ENCODE measurements at places on chromosomes 16 and 17. TPM values are rescaled to one million over a fixed set of nuclear protein-coding genes. Genes with fewer than 3 reads are reported as not detected.

Gene CCDC200
- not detected for total RNA-seq

Gene SLC5A10
- total RNA-seq, result not detected

Gene SCIMP
- 0.74 TPM for total RNA-seq

Gene HS3ST6
- not detected for total RNA-seq

DNA sequence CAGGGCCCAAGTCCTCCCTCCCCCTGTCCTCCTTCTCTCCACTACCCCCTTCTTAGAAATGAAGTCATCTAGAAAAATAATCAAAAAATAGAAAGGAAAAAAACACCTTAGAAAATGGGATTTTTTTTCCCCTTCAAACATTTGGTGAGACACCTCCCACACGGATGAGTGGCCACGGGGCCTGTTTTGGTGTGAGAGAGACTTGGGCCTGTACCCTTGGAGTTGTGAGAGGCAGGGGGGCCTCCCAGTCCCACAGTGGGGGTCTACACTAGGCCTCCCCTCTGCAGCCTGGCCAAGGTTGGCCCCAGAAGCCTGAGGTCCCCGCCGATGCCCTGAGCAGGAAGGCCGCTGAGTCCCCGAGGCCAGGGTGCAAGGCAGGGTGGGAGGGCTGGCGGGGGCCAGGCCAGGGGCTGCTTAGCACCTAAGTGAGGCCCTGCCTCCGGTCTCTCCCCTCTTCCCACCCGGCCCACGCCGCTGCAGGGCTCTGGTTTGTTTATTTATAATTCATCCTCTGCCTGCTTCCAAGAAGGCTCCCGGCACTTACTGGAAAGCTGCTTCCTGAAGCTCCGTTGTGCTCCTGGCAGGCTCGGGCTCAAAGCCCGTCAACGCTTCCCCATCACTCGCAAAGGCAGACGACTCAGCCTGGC, 26.4 kb downstream of the NPTX1 start:
- H3K4me1 ChIP-seq, result peaks cover 13% of the 10 kb centered on the region
- H3K27ac ChIP-seq, result no peak overlapping the region
- DNase-seq, result no peak

DNA sequence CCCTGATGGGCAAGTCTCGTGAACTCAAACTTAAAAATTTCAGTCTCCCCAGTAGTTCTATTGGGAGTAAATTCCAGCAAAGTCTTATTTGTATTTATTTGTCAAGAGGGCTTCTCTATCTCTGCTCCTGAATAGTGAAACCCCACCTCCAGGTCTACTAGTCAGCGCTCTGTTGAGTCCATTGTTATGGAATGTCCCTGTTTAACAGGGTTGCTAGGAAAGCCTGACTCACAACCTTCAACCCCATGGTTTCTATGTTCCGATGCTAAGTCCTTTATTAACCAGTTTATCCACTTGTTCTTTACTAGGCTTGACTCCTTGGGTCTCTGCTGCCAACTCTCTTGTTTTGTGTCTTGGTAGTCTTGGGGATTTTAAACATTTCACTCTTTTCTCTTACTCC, 250.7 kb upstream of the MYOCD start:
- DNase-seq, result no peak
- no peak overlapping the region for H3K27ac ChIP-seq
- peaks cover 6% of the 10 kb centered on the region for H3K27me3 ChIP-seq
- no peak overlapping the region for H3K4me3 ChIP-seq
- H3K36me3 ChIP-seq, result no peaks in the 10 kb centered on the region

DNA sequence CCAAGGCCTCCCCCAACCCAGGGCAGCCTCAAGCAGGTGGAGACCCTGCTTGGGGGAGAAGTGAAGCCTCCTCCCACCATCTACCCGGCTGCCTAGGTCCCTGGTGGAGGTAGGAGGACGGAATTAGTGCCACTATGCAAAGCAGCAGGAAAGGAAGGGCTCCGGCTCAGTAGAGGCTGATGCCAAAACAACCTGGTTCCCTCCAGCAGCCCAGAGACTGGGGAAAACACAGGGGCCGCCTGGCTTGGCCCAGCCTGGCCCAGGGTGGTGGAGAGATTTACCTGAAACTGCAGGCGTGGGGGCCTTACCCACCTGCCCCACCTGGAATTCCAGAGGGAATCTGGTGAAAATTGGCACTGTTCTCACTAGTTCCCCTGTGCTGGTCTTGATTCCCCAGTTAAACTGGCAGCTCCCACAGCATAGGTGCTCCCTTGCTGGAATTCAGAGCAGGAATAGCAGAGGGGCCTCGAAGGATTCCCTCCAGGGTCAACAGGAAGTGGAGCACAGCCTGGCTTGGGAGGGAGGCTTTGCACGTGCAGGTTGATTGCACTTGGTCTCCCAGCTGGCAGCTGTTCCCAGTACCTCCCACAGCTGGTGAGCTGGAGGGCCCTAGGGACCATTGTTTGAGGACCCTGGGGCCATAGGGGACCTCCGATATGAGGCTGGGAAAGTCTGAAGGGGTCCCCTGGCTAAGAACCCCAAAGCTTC, 4.5 kb downstream of the CD79B start:
- H3K36me3 ChIP-seq, result no peaks in the 10 kb centered on the region
- H3K4me1 ChIP-seq, result peaks cover 27% of the 10 kb centered on the region
- no peak overlapping the region for H3K4me3 ChIP-seq

GRCh38 chr16:740764-741505, at the start of gene CIAO3:
CIAO3 (minus strand) TSS chr16:740997; CDS start chr16:740985, 12 bp downstream.
- peaks cover 28% of the 10 kb centered on the region for H3K36me3 ChIP-seq
- H3K27me3 ChIP-seq, result peaks cover 40% of the 10 kb centered on the region
- peak; percentile 89 for DNase-seq
- peak within 1 kb of the TSS; percentile 84 for H3K27ac ChIP-seq

DNA sequence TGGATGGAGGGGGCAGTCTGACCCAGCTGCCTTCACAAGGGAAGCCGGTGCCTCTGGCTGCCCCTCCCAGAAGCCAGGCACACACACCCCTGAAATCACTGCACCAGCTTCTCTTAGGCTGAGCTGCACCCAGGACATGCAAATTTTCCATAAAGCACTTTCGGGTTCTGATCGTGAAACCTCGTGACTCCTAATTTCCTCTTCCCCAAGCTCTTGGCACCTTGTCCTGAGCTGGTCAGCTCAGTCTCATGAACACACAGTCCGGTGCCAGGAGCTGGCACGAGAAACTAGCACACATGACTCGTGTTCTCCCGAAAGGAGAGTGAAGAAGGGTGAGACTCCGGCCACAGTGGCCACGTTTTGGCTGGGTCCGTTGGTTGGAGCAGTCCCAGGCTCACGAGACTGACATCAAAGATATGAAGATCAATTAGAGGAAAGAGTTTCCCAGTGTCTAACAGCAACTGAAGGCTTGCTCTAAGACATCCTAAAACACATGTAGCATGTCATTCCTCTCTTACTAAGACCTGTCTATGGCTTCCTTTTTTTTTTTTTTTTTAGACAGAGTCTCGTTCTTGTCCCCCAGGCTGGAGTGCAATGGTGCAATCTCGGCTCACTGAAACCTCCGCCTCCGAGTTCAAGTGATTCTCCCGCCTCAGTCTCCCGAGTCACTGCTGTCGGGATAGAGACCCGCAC, 9.2 kb upstream of the ABR start:
- peak; percentile 81 for DNase-seq
- H3K27me3 ChIP-seq, result no peaks in the 10 kb centered on the region
- peaks cover 57% of the 10 kb centered on the region for H3K4me1 ChIP-seq
- peak overlapping the region; percentile 11 for H3K4me3 ChIP-seq
- H3K36me3 ChIP-seq, result no peaks in the 10 kb centered on the region

- peaks cover 42% of the 10 kb centered on the region for H3K4me1 ChIP-seq
- H3K36me3 ChIP-seq, result peaks cover 6% of the 10 kb centered on the region
- peak overlapping the region; percentile 75 for H3K4me3 ChIP-seq
- no peak for DNase-seq
- peak overlapping the region; percentile 91 for H3K27ac ChIP-seq
Observed at GRCh38 chr16:398561-399339, 1.8 kb downstream of the NME4 start.

GRCh38 chr17:77308861-77309726, 168.3 kb downstream of the SEC14L1 start:
- no peak overlapping the region for H3K27ac ChIP-seq
- DNase-seq, result no peak
- H3K4me1 ChIP-seq, result peaks cover 33% of the 10 kb centered on the region
- H3K27me3 ChIP-seq, result no peaks in the 10 kb centered on the region
- no peaks in the 10 kb centered on the region for H3K36me3 ChIP-seq
- no peak overlapping the region for H3K4me3 ChIP-seq

GRCh38 chr17:45408611-45409421, 23.9 kb downstream of the ARHGAP27 start:
- H3K27me3 ChIP-seq, result no peaks in the 10 kb centered on the region
- H3K4me3 ChIP-seq, result peak overlapping the region; percentile 51
- H3K27ac ChIP-seq, result peak overlapping the region; percentile 74
- DNase-seq, result no peak
- H3K36me3 ChIP-seq, result peaks cover 24% of the 10 kb centered on the region

GRCh38 chr16:70157477-70158260, 15.9 kb upstream of the CLEC18C start:
- no peak overlapping the region for H3K4me3 ChIP-seq
- no peak overlapping the region for H3K27ac ChIP-seq
- no peak for DNase-seq
- H3K4me1 ChIP-seq, result no peaks in the 10 kb centered on the region

DNA sequence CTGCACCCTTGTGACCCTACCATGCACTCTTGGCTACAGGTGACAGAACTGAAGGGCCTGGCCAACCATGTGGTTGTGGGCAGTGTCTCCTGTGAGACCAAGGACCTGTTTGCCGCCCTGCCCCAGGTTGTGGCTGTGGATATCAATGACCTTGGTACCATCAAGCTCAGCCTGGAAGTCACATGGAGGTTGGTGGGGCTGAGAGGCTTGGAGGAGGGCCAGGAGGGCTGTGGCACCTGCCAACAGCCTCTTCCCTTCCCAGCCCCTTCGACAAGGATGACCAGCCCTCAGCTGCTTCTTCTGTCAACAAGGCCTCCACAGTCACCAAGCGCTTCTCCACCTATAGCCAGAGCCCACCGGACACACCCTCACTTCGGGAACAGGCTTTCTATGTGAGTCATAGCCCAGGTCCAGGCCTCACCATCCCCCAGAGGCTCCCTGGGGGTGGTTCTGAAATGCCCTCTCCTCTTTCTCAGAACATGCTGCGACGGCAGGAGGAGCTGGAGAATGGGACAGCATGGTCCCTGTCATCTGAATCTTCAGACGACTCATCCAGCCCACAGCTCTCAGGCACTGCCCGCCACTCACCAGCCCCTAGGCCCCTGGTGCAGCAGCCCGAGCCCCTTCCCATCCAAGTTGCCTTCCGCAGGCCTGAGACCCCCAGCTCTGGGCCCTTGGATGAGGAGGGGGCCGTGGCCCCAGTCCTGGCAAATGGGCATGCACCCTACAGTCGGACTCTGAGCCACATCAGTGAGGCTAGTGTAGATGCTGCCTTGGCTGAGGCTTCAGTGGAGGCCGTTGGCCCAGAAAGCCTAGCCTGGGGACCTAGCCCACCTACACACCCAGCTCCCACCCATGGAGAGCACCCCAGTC, 13.0 kb downstream of the RIPOR1 start:
- H3K36me3 ChIP-seq, result peaks cover 79% of the 10 kb centered on the region
- DNase-seq, result peak; percentile 55
- H3K27ac ChIP-seq, result peak overlapping the region; percentile 99
- H3K27me3 ChIP-seq, result no peaks in the 10 kb centered on the region
- H3K4me3 ChIP-seq, result no peak overlapping the region
- peaks cover 99% of the 10 kb centered on the region for H3K4me1 ChIP-seq

- peak; percentile 75 for DNase-seq
- H3K27ac ChIP-seq, result no peak overlapping the region
- peaks cover 29% of the 10 kb centered on the region for H3K4me1 ChIP-seq
- peaks cover 33% of the 10 kb centered on the region for H3K27me3 ChIP-seq
- peak overlapping the region; percentile 16 for H3K4me3 ChIP-seq
Observed at GRCh38 chr17:50604513-50604912, 30.2 kb upstream of the ABCC3 start.

GRCh38 chr17:77801545-77802332, 156.8 kb upstream of the TNRC6C start:
- H3K27ac ChIP-seq, result no peak overlapping the region
- no peak for DNase-seq
- no peaks in the 10 kb centered on the region for H3K27me3 ChIP-seq
- H3K36me3 ChIP-seq, result no peaks in the 10 kb centered on the region
- no peak overlapping the region for H3K4me3 ChIP-seq

DNA sequence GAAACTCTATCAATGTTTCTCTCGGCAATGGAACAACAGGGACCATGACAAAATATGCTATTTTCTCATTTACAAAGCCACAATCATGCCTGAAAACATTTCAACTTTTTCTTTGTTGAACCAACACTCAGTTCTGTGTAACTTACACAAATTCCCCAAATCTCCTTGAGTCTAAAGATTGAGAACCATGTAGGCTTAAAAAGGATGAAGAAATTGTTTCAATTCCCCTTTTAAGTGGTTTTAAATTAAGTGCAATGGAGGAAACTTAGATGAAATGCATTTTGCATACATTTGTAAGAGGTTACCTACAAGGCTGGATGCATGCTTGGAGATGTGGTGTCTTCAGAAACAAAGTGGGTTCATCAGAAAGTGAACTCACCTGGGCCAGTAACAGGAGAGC, 566.4 kb upstream of the CDH11 start:
- H3K27ac ChIP-seq, result no peak overlapping the region
- DNase-seq, result no peak
- no peaks in the 10 kb centered on the region for H3K4me1 ChIP-seq
- H3K27me3 ChIP-seq, result no peaks in the 10 kb centered on the region
- H3K4me3 ChIP-seq, result no peak overlapping the region
- H3K36me3 ChIP-seq, result no peaks in the 10 kb centered on the region

DNA sequence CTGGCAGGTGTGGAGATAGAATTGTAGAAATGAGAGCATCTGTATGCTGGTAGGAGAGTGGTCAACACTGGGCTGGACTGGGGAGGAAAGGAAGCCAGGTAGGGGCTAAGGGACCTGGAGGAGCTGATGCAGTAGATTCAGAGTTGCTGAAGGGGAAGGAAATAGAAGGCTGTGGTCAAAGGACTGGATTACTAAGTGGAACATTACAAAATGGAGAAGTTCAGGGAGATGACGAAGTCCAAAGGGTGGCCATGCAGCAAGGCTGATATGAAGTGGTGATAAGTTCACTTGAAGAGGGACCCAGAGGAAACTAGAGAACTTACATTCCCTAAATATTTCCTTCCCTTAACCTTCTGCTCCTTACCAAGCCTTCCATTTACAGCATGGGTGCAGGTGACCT, 8.6 kb upstream of the CCL2 start:
- H3K4me3 ChIP-seq, result no peak overlapping the region
- no peak overlapping the region for H3K27ac ChIP-seq
- no peaks in the 10 kb centered on the region for H3K36me3 ChIP-seq
- H3K4me1 ChIP-seq, result peaks cover 68% of the 10 kb centered on the region
- no peak for DNase-seq

DNA sequence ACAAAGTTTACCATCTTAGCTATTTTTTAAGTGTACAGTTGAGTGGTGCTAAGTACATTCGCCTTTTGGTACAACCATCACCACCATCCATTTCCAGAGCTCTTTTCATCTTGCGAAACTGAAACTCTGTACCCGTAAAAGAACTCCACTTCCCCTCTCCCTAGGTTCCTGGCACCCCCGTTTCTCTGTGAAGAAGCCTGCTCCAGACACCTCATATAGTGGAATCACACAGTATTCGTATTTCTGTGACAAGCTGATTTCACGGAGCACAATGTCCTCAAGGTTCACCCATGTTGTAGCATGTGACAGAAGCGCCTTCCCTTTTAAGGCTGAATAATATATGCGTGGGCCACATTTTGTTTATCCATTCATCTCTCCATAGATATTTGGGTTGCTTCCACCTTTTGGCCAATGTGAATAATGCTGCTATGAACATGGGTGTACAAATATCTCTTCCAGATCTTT, 54.2 kb upstream of the MAP3K14 start:
- no peaks in the 10 kb centered on the region for H3K27me3 ChIP-seq
- H3K36me3 ChIP-seq, result no peaks in the 10 kb centered on the region
- H3K4me3 ChIP-seq, result no peak overlapping the region
- peaks cover 38% of the 10 kb centered on the region for H3K4me1 ChIP-seq
- peak overlapping the region; percentile 86 for H3K27ac ChIP-seq
- DNase-seq, result no peak

- no peaks in the 10 kb centered on the region for H3K27me3 ChIP-seq
- no peak overlapping the region for H3K4me3 ChIP-seq
- no peaks in the 10 kb centered on the region for H3K36me3 ChIP-seq
- no peak for DNase-seq
Observed at GRCh38 chr17:67659028-67659427, 58.7 kb upstream of the NOL11 start.
